ENCODE measurements at places on chromosomes 5 and 9. TPM values are rescaled to one million over a fixed set of nuclear protein-coding genes. Genes with fewer than 3 reads are reported as not detected.

Gene PCDHB4
- total RNA-seq = not detected

Gene GTF3C5
- 52.6 TPM for total RNA-seq

Gene SUB1
- total RNA-seq = 330 TPM

Gene GABRA1
- not detected for total RNA-seq

Gene DPYSL3
- not detected for total RNA-seq

Gene ZNF883
- 1.4 TPM for total RNA-seq

Gene MYO10
- total RNA-seq = not detected

Gene ANXA2R
- 38.0 TPM for total RNA-seq

DNA sequence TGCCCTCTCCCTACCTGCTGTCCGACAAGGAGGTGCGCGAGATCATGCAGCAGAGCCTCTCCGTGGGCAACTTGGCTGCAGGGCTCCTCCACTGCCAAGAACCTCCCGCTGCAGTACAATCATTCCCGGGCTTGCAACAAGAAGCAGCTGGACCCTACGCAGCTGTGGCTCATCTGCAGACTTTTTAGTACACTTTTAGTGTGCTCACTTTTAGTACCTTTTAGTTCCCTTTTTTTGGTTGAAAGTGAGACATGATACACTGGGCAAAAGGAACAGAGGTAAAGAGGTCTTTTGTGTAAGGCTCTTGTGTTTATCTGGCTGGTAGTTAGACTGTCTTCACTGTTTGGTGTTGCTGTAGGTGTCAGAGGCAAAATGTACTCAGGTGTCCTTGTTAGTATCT, 58.1 kb upstream of the SPTLC1 start:
- DNase-seq = no peak
- no peaks in the 10 kb centered on the region for H3K4me1 ChIP-seq
- no peaks in the 10 kb centered on the region for H3K27me3 ChIP-seq
- no peaks in the 10 kb centered on the region for H3K36me3 ChIP-seq
- H3K27ac ChIP-seq = no peak overlapping the region
- H3K4me3 ChIP-seq = no peak overlapping the region

GRCh38 chr5:80255431-80255810, 427 bp downstream of the SERINC5 start:
- H3K4me3 ChIP-seq = peak overlapping the region; percentile 88
- H3K27me3 ChIP-seq = no peaks in the 10 kb centered on the region
- peaks cover 27% of the 10 kb centered on the region for H3K4me1 ChIP-seq

DNA sequence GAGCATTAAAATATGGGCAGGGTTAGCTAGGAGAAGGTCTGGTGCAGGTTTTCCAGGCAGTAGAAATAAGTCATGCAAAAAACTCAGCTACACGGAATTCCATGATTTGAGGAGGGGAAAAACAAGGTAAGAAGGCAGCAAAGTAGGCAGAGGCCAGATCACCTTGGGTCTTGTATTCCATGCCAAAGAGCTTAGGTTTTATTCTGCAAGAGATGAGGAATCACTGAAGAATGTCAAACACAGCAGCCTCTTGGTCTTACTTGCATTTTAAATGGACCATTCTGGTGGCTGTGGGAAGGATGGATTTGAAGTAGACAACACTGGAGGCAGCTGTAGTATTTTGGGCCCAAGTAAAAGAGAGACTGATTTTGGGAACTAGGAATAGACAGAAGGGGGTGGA, 8.6 kb downstream of the TRPM3 start:
- H3K27ac ChIP-seq = no peak overlapping the region
- no peaks in the 10 kb centered on the region for H3K4me1 ChIP-seq
- no peak for DNase-seq

- H3K4me3 ChIP-seq = no peak overlapping the region
- no peaks in the 10 kb centered on the region for H3K36me3 ChIP-seq
- H3K4me1 ChIP-seq = no peaks in the 10 kb centered on the region
- no peak for DNase-seq
- H3K27ac ChIP-seq = no peak overlapping the region
Measured at GRCh38 chr9:5269249-5269715, 35.2 kb downstream of the RLN2 start.

- H3K4me3 ChIP-seq = no peak overlapping the region
- H3K36me3 ChIP-seq = no peaks in the 10 kb centered on the region
- H3K27ac ChIP-seq = no peak overlapping the region
- H3K27me3 ChIP-seq = no peaks in the 10 kb centered on the region
- no peak for DNase-seq
- H3K4me1 ChIP-seq = no peaks in the 10 kb centered on the region
Measured at GRCh38 chr9:122364783-122365150, 6.1 kb upstream of the PTGS1 start.

GRCh38 chr9:90092508-90092907, 487.7 kb downstream of the GADD45G start:
- H3K27ac ChIP-seq = no peak overlapping the region
- H3K4me3 ChIP-seq = no peak overlapping the region
- peak; percentile 55 for DNase-seq

GRCh38 chr5:36751886-36752285, 124.7 kb upstream of the NIPBL start:
- no peak overlapping the region for H3K4me3 ChIP-seq
- no peak for DNase-seq
- no peaks in the 10 kb centered on the region for H3K36me3 ChIP-seq
- H3K27ac ChIP-seq = no peak overlapping the region
- H3K27me3 ChIP-seq = no peaks in the 10 kb centered on the region

GRCh38 chr5:43711496-43711895, 108.5 kb downstream of the NNT start:
- DNase-seq = no peak
- H3K27me3 ChIP-seq = no peaks in the 10 kb centered on the region
- no peaks in the 10 kb centered on the region for H3K36me3 ChIP-seq
- no peaks in the 10 kb centered on the region for H3K4me1 ChIP-seq
- H3K4me3 ChIP-seq = no peak overlapping the region
- H3K27ac ChIP-seq = no peak overlapping the region

DNA sequence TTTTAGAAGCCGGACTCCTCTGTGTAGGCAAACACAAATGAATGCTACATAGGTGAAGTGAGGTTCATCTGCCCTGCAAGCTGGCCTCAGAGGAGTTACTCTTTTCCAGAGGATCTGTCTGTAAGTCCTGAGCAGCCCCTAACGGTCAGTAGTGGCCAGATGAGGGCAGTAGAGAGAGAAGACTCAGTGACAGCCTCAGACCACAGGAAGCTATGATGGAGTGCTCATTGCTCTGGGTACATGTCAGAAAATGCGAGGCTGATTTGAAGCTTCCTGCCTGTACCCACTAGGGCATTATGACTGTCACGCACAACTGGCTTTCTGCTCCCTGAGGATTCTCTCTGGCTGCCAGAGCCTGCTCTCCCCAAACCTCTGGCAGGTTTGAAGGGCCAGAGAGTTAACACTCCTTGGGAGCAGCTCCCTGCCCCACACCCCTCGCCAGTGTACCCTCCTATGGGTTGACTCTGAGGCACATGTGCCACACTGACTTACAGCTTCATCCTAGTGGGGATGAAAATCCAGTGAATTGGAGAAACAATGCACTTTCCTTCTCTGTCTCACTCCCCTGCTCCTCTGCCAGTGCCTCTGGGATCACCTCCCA, 141.5 kb downstream of the GABRG2 start:
- no peak for DNase-seq
- H3K4me1 ChIP-seq = peaks cover 4% of the 10 kb centered on the region
- H3K36me3 ChIP-seq = no peaks in the 10 kb centered on the region
- H3K27ac ChIP-seq = no peak overlapping the region

GRCh38 chr9:102069969-102070368, 331.5 kb upstream of the GRIN3A start:
- H3K27ac ChIP-seq = no peak overlapping the region
- no peaks in the 10 kb centered on the region for H3K36me3 ChIP-seq
- H3K4me1 ChIP-seq = no peaks in the 10 kb centered on the region
- H3K27me3 ChIP-seq = no peaks in the 10 kb centered on the region

DNA sequence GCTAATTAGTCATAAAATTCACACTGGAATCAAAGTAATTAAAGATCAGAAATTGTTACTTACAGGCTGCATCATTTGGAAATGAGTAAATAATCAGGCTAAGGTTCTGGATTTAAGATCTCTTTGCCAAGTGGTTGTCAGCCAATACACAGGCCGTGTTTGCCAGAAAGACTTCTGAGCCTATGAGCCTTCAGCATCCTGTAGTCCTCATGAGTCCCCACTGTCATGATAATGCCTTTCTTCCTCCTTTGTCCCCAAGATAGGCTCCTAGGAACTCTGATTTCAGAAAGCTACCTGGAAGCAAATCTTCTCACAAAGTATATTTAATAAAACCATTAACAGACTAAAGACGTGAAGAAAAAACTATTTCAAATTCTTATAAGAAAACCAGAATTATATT, 810.5 kb downstream of the DNAH5 start:
- H3K4me1 ChIP-seq = no peaks in the 10 kb centered on the region
- DNase-seq = no peak
- no peak overlapping the region for H3K27ac ChIP-seq
- no peaks in the 10 kb centered on the region for H3K27me3 ChIP-seq
- no peak overlapping the region for H3K4me3 ChIP-seq

- peaks cover 45% of the 10 kb centered on the region for H3K36me3 ChIP-seq
- no peak overlapping the region for H3K27ac ChIP-seq
- DNase-seq = no peak
- no peaks in the 10 kb centered on the region for H3K27me3 ChIP-seq
- H3K4me1 ChIP-seq = no peaks in the 10 kb centered on the region
Measured at GRCh38 chr9:85960688-85961093, 19.7 kb downstream of the NAA35 start.

- H3K27me3 ChIP-seq = no peaks in the 10 kb centered on the region
- no peaks in the 10 kb centered on the region for H3K4me1 ChIP-seq
- no peak overlapping the region for H3K4me3 ChIP-seq
- no peak overlapping the region for H3K27ac ChIP-seq
Measured at GRCh38 chr9:96751815-96752214, 26.1 kb downstream of the ZNF510 start.

GRCh38 chr9:137366445-137366810, 56.5 kb downstream of the EXD3 start:
- peaks cover 2% of the 10 kb centered on the region for H3K36me3 ChIP-seq
- DNase-seq = no peak
- H3K27me3 ChIP-seq = no peaks in the 10 kb centered on the region
- H3K27ac ChIP-seq = no peak overlapping the region
- no peaks in the 10 kb centered on the region for H3K4me1 ChIP-seq
- no peak overlapping the region for H3K4me3 ChIP-seq

- no peak overlapping the region for H3K4me3 ChIP-seq
- no peak for DNase-seq
- H3K36me3 ChIP-seq = peaks cover 87% of the 10 kb centered on the region
- no peaks in the 10 kb centered on the region for H3K4me1 ChIP-seq
- no peak overlapping the region for H3K27ac ChIP-seq
Measured at GRCh38 chr9:131469951-131470350, 32.8 kb upstream of the POMT1 start.

Measured in natural killer cell (primary cell).